ENCODE measurements at places on chromosomes 3 and 15.

- DNase-seq: no peak
These were observed 9.7 kb downstream of the CGNL1 start for GRCh38 chr15:57385923-57386390.

- DNase-seq: no peak
These were observed 90.9 kb upstream of the NEO1 start for GRCh38 chr15:72961346-72961745.

DNA sequence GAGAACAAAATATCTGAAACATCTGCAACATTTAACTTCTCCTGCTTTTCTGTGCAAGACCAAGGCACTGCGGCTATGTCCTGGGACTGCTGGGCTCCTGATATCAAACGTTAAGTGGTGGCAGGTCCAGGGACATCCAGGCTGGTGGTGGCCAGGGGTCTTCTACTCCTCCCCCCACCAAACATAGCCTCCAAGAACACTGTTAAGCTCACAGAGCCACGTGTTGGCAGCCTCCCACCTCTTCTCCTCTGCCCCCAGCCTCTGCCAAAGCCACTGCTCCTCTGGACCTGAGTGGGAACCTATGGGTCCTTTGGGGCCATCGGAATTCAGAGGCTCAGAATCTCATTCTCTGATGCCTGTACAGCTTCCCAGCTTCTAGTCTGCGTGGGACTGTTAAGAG is 325.7 kb downstream of the ARRDC4 start:
- no peak for DNase-seq

GRCh38 chr15:52682781-52683180 is 3.6 kb upstream of the ATOSA start:
- no peak for DNase-seq

GRCh38 chr3:148600440-148600839 is 97.3 kb upstream of the AGTR1 start:
- DNase-seq: no peak

DNA sequence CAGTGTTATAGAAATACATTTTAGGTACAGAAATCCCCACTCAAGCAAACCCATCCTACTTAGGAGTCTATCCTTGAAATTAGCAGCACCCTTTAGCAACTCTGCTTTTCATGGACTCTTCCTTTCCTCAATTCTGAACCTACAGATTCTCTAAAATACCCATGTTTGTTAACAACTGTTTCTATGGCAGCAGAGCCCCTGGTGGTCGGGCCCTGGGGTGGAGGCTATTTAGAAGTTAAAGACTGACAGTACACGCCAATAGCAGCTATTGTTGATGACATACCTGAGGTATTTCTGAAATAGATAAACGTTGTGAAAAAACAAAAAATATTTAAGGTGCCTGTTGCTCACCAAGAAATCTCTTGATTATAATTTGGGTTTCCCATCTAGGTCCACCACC is 23.4 kb upstream of the NRG4 start:
- DNase-seq: no peak

GRCh38 chr3:107981471-107982111 is 109.2 kb downstream of the CD47 start:
- no peak for DNase-seq

- DNase-seq: no peak
These were observed 1.0 kb downstream of the OGG1 start for GRCh38 chr3:9750556-9751411.

GRCh38 chr3:83438188-83438587 is 1520.6 kb upstream of the CADM2 start:
- no peak for DNase-seq

- no peak for DNase-seq
These were observed 74.7 kb upstream of the SYN2 start for GRCh38 chr3:11929531-11929930.

GRCh38 chr15:63514531-63514943 is 10.1 kb downstream of the USP3 start:
- no peak for DNase-seq

GRCh38 chr15:30984118-30984517 is 7.3 kb downstream of the MTMR10 start:
- DNase-seq: no peak

All from activated CD4-positive, alpha-beta T cell treated with anti-CD3 and anti-CD28 coated beads for 4 hours (primary cell).